COR-L47 (cell line): ENCODE measurements at places on chromosomes 12 and 14.

- no peak for DNase-seq
These were observed 66.2 kb downstream of the PTGER2 start for GRCh38 chr14:52380294-52380693.

- no peak for DNase-seq
These were observed 1165.4 kb downstream of the TMEM121 start for GRCh38 chr14:106691601-106692291.

GRCh38 chr14:100079726-100080005, 14.4 kb downstream of the EVL start:
- no peak for DNase-seq

GRCh38 chr14:68748691-68749090, 44.2 kb downstream of the ZFP36L1 start:
- no peak for DNase-seq

- DNase-seq: no peak
These were observed 6.8 kb downstream of the PFKM start for GRCh38 chr12:48125985-48126384.

GRCh38 chr12:95146769-95147168, 70.5 kb downstream of the FGD6 start:
- no peak for DNase-seq

DNA sequence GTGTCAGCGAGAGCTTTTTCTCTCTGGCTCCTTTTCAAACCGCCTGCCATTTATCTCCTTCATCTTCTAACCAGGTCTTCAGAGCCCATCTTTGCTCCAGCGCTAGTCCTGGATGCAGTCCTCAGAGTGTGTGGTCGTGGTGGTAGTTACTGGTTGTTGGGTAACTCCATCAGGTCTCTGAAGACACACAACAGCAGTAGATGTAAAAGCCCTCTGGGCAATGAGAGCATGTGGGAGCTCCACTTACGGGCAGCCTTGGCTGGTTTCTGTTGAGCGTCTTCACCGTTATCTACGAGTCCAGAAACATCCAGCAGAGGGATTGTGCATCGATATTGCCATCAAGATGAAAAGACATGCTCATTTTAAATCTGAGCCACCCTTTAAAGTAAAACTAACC, 61.2 kb downstream of the FBXL14 start:
- DNase-seq: no peak

- no peak for DNase-seq
These were observed 211.3 kb upstream of the NAV3 start for GRCh38 chr12:77619425-77619824.

DNA sequence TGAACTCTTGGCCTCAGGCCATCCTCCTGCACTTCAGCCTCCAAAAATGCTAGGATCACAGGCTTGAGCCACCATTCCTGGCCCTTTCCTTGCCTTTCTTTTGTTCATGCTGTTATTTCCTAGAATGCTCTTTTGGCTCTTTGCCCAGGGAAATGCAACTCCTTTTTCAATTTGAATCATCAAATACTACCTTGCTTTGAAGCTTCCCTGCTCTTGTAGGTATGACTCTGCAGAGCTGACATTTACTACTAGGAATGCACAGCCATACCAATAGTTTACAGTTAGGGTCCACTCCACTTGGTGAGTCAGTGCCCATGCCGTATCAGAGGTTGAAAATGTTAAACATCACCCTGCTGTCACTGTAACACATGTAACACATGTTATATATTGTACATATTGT, 107.0 kb upstream of the CRY1 start:
- DNase-seq: peak; percentile 32

DNA sequence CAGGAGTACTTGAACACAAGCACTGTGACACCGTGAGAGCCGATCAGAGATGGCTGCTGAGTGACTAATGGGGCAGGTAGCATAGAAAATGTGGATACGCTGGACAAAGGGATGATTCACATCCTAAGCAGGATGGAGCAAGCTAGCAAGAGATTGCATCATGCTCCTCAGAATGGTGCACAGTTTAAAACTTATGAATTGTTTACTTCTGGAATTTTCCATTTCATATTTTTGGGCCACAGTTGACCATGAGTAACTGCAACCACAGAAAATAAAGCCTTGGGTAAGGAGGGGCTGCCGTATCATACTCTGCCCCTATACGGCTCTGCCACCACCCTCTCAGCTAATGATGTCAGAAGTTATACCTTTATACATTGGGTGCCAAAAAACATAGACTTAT, 23.3 kb upstream of the MARK3 start:
- DNase-seq: no peak

DNA sequence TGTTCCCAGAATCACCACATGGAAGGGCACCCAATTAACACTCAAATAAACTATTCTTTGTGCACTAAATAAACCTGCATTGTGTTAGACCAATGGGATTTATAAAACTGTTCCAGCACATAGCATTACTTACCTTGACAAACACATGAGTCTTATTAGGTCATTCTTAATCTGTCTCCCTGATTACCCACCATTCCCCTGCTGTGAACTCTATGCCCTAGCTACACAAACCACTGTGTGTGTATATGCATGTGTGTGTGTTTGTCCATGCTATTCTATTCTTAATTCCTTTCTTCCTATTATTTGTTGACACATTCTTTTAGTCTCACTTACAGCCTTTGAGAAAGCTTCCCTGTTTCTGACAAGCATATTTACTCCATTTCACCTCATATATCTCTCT, 303.6 kb upstream of the GARIN6 start:
- no peak for DNase-seq

DNA sequence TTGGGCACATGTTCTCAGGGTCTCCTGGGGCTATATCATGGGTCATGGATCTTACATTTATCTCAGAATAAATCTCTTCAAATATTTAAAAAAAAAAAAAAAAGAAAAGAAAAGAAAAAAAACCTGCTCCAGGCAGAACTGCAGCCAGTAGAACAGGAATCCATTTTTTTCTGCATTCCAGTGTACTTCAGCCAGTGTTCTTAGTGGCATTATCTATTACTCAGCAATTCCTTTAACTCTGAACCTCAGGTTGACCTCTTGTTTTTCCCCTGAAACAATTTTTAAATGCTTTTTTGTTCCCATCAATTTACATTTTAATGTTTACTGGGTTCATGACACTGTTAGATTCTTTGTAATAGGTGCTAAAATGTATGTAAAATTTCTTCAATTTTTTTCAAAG, 66.7 kb upstream of the STXBP6 start:
- DNase-seq: no peak

GRCh38 chr14:56131004-56131864, 13.0 kb downstream of the PELI2 start:
- DNase-seq: no peak

DNA sequence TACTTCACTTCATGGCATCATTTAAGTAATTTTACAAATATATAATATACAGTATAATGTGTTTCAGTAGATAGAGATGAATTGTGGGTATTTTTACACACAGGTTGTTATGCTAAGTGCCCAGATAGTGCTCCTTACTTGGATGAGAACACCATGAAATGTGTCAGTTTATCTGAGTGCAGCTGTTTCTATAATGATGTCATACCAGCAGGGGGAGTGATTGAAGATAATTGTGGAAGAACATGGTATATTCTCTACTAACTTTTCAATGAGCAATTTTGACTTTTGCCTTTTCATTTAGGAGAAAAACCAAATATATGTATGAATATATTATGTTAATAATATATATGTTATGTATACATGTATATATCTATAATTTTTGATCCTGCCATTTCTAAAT, 221.6 kb downstream of the LRRK2 start:
- peak; percentile 22 for DNase-seq

DNA sequence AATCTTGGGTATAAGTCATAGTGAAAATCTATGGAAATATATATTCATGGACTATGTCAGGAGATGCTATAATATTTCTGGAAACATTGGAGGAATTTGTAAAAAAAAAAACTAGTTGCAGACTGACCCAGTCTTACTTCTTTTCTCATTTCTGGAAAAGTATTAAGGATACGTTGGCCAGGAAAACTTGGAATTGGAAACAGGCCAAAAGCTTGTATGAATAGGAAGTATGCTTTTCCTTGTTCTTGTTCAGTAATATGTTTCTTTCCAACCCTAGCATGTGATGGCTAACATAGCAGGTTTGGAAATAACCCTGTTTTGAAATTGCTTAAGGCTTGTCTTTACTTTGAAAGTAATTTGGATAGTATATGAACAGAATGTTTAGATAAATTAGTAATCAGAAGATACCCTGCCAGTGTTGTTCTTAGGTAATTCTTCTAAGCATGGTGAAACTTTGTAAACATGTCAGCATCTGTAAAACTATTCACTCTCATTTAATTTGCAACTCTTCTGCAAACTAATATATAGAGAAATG, 316.2 kb downstream of the NPAS3 start:
- DNase-seq: no peak

- DNase-seq: no peak
These were observed 77.2 kb downstream of the PTPRR start for GRCh38 chr12:70843363-70843762.

- DNase-seq: no peak
These were observed 137.2 kb upstream of the NCOR2 start for GRCh38 chr12:124704619-124705018.

- DNase-seq: peak; percentile 71
These were observed 11.7 kb upstream of the INF2 start for GRCh38 chr14:104677512-104678332.

DNA sequence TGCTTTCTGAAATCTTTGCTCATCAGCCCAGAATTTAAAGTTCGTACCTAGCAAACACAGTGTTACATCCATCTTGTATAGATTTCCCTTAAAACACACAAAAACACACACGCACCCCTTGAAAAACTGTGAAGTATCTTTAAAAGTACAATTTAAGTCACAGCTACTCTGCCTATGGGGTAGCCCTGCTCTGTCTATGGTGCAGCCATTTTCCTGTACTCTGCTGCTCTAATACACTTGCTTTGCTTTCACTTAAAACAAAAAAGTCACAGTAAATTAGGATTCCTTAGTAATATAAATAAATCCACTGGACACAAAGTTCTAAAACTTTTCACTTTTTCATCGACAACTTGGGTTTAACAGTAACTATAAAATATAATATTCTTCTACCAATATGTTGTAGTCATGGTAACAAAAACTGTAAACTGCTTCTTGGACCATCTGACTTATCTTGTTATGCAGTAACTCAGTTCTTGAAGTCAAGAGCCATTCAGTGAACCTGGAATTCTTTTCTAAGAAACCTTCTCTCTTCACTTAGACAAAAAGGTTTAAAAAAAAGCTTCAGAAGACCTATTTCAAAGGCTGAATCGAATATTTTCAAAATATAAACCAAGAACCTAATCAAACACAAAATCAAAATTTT, 63.5 kb downstream of the MED13L start:
- no peak for DNase-seq
